ENCODE measurements at places on chromosomes 2 and 18.

DNA sequence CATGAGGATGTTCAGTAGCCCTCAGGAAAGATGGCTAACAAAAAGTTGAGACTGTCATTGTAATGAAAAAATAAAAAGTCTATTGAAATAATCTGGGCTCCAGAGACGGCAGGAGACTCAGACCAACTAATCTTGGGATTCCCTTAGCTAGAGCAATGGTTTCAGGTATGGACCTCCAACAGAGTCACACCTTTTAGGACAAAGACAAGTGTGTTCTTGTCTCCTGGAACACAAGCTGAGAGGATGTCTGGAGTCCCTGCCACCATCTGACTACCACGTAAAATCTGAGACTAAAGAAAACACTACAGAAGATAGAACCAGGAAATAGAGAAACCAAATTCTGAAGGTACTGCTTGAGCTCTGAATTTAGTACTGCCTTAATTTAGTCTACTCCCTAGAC is 103.3 kb upstream of the RBBP8 start:
- no peak for DNase-seq

GRCh38 chr18:37188016-37188791 is 359.3 kb downstream of the KIAA1328 start:
- DNase-seq, result no peak

DNA sequence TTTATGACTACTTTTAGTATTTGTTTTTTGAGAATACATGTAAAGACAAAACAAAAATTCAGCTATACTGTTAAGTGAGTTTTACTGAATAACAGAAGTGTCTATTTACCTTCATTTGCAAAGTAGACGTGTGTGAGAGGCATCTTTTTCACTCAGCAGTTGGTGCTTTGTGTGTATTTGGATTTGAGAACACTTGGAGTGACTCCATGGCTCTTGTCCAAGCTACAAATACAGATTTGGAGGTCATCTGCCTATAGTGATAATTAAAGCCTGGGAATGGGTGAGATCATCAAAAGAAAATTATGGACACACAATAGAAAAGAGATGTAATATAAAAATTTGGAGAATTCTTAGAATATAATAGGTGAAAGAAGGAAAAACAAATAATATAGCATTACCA is 6.2 kb downstream of the NAB1 start:
- no peak for DNase-seq

DNA sequence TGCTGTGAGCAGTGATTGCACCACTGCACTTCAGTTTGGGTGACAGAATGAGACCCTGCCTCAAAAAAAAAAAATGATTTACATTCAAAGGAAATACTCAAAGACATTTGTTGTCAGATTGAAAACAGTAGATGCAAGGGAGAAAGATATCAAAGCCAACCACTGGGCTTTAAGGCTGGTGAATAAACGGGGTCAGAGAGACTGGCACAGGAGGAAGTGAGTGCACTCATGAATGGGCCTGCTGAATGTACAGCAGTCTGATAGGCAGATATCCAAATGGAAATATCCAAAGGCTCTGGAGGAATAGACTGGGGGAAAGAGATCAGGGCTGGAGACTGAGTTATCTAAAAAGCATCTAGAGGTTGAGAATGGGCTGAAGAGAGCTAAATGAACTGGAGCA is 10.9 kb downstream of the RNF125 start:
- no peak for DNase-seq

GRCh38 chr2:16978301-16978700 is 312.7 kb upstream of the CYRIA start:
- no peak for DNase-seq

GRCh38 chr2:37969731-37970130 is 44.6 kb downstream of the RMDN2 start:
- DNase-seq, result no peak

Measured in fibroblast of skin of left quadriceps (primary cell).